Activated CD8-positive, alpha-beta T cell treated with anti-CD3 and anti-CD28 coated beads, Interleukin-2, amount 10 ng/mL, durations not matched to agents 7 days and 5 days (primary cell): ENCODE measurements at places on chromosomes 1 and 21.
A peak's percentile ranks its signal among the peaks of the same experiment; 100 is the strongest.

- DNase-seq, result no peak
Observed at GRCh38 chr21:45056296-45056904, 18.0 kb upstream of the ADARB1 start.

DNA sequence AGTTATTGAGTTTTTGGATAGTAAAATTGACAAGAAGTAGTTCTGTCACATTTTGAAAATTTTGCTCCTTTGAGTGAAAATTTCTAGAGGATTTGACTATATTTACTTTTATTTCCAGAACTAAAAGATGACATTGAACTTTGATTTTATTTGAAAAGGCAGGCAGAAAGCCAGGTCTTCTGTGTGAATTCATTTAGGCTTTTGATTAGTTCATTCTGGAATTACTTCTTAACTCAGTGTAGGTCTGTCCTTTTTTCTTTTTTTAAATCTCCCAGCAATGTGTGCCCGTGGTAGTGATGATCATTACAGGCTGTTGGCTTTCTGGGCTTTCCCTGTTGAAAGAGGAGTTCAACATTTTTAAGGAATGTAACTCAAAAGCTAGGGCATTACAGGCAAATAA is 53.8 kb downstream of the MACO1 start:
- no peak for DNase-seq

DNA sequence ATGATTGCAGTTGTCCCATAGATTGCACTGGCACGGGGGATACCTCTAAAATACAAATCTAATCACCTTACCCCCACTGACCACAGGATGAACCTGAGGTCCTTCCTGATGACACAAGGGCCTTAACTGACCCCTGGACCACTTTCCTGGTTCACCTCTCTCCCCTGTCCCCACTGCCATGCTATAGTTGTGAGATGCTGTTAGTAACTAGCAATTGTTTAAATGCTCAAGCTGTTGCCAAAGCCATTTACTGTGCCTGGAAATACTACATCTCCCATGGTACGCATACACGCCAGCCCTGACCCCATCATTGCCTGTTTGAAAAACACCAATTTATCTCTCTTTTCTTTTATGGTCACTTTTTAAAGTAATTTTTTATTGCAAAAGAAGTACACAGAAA is 29.1 kb upstream of the RGS8 start:
- DNase-seq, result no peak

DNA sequence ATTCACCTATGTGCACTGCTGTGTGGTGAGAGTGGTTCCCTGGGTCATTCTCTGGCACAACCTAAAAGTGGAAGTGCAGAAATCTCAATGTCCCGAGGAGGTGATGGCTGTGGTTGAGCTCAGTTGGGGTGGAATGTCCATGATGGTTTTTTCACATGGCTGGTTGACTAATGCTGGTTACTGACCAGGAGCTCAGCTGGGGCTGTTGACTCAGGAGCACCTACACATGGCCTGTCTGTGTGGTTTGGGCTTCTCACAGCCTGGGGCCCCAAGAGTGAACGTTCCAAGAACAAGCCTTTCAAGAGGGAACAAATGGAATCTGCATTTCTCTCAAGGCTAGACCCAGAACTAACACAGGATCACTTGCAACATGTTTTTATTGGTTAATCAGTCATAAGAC is 6.4 kb upstream of the KANK4 start:
- no peak for DNase-seq

DNA sequence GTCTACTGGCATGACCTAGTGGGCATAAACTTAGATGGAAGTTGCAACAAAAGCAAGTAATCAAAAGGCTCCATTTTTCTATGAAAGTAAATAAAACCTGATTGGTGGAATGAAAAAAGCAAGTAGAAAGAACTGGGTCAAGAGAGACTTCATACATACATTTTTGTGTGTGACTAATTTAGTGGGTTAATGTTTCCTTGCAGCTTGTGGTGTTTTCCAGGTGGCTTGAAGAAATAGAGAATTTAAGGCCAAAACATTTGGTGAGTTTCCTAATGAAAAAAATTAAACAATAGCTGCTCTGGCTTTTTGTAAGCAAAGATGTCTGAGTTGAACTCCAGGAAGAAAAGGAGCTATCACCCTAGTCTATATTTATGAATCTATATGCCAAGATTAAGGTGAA is 71.0 kb downstream of the ZC3H11B start:
- DNase-seq, result no peak

GRCh38 chr1:9289090-9289534 is 3.6 kb upstream of the SPSB1 start:
- DNase-seq, result peak; percentile 88

GRCh38 chr1:5684791-5685190 is 307.4 kb downstream of the NPHP4 start:
- no peak for DNase-seq

DNA sequence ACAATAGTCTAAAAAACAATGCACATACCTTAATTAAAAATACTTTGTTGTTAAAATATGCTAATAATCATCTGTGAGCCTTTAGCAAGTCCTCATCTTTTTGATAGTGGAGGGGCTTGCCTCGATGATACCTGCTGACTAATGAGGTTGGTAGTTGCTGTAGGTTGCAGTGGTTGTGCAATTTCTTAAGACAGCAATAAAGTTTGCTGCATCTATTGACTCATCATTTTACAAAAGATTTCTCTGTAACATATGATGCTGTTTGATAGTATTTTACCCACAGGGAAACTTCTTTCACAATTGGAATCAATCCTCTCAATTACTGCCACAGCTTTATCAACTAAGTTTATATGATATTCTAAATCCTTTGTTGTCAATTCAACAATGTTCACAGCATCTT is 7.6 kb downstream of the C1orf87 start:
- no peak for DNase-seq

DNA sequence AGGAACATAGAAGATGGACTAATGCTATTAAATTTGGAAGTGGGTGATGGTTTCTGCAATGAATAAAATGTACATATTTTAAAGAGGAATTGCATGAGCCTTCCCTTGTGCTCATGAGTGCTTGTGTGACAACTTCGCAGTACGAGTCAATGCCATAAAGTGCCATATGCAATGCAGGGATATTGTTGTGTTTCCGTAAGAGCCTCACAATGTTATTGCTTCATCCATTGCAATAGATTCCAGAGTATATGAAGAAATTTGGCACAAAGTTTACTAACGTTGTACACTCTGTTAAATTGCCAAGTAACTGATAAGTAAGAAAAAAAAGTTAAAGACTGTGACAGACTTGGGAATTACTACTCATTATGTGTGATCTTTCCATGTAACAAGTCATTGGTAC is 22.3 kb downstream of the BTG3 start:
- no peak for DNase-seq

- DNase-seq, result no peak
Observed at GRCh38 chr1:213131851-213132655, 81.0 kb downstream of the RPS6KC1 start.

DNA sequence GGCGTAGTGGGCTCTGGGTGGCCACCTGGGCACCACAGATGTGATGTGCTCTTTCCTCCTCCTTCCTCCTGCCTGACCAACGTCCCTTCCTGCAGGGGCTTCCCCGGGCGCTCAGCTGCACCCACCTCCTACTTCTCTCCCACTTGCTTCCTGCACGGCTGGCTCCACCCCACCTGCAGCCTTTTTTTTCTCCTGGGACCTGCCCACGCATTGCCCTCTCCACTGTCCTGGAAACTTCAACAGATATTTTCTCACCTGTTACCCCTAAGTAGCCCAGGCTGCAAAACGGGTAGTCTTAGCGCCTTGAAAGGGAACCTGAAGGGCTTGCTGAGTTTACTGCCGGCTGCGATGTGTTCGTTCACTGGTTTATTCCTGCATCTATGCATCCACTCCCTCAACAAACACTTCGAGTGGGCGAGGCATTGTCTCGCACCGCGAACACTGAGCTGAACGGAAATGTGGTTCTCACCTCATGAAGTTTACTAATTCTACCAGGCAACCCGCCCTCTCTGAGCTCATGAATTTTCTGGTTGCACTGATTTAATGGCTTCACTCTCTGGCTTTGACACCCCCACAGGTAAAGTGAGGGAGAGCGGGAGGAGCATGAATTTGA is 23.6 kb downstream of the ZBTB18 start:
- DNase-seq, result peak; percentile 71

GRCh38 chr1:226414098-226414698 is 6.3 kb upstream of the PARP1 start:
- DNase-seq, result no peak

DNA sequence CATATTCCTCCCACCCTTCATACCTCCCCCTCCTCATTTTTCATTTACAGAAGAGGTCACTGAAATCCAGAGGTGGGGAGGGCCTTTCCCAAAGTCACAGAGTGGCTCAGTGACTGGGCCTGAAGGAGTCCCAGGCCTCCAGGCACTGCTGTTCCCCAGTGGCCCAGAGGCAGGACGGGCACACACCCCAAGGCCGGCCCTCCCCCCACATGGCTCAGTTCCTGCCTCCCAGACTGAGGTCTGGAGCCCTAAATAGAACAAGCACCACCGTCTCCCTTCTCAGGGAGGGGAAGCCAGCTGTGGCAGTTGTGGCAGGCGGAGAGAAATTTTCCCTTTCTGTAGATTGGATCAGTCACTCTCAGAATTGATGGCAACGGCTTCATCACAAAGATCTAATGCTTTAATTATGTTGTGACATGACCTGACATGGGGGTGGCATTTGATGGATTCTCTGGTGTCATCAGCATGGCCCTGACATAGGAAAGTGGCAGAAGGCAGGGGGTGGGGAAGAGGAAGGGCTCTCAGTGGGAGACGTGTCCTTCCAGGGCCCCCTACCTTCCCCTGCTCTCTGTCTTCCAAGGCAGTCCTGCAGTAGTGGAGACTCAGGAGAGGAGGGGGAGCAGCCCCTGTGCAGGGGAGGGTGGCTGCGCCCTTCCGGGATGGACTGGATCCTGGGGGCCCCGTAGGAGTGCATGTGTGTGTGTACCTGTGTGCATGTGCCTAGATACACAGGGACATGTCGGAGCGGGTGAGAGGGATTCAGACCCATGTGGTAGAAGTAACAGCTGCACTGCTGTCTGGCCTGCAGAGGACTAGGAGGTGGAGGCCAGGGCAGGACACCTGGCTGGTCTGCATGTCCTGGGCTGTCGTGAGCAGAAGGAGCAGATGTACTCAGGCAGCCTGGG is 41.2 kb upstream of the FOXO6 start:
- no peak for DNase-seq

DNA sequence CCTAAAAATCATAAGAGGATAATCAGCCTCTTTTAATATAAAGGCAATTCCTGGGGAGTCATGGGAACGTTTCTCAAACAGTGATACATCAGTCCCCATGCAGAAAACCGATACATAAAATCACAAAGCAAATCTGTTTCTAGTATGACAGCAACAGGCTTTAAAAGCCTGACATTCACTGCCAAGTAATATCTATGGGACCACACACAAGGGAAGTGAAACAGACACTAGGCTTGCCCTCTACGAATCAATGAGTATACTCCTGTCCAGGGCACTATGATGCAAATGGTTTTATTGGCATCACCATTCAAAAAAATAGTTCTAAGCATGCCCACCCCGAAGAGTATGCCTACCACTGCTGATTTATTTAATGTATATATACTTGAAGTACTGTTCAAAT is 54.4 kb downstream of the TIAM1 start:
- no peak for DNase-seq

DNA sequence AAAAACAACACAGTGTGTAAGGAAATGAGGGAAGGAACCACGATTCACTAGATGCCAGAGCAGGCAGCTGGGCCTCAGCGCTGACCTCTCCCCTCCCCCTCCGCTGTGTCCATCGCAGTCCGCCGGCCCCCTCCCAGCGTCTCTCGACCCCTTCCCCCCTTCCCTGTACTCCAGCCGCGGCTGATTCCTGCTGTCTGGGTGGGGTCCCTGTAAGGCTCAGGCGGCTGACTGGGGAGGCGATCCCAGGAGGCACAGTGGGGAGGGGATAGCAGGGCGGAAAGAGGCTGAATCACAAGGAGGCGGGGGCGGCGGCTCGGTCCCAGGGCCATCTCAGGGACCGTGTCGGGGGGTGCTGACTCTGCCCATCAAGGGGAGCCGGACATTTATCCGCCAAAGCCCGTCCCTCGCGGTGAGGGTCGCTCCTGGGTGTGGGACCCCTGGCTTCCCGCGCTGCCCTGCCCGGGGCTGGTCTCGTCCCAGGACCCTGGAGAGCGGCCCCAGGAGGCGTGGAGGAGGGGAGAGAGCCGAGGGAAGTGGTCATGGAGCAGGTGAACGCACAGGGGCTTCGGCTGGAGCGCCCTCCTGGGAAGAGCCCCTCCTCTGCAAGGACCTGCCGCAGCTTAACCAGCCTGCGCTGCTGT is 241.9 kb downstream of the PTPRU start:
- DNase-seq, result no peak

DNA sequence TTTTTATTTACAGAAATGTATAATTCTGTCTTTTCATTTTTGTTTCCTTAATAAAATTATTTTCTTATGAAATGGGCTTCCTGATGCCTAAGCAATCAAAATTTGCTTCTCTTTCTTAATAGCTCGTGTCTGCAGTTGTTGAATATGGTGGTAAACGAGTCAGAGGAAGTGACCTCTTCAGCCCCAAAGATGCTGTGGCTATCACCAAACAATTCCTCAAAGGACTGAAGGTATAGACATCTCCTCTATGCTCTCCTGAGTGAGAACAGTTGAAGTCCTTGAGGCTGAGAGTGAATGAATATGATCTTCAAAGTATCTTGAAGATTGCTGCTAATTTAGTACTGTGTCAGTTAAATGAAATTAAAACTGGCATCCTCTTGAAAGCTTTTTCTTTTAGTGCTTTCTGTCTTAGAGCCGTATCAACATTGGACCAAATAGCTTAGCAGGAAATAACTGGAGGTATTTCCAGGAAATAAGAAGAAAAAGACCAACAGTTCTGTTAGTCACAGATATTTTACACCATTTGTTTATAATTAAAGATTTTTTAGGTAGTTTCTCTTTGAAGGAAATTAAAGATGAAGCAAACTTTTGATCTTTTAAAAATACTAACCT is 24.7 kb downstream of the VPS45 start:
- peak; percentile 42 for DNase-seq

- DNase-seq, result no peak
Observed at GRCh38 chr1:20150969-20151368, 11.8 kb downstream of the PLA2G2F start.

DNA sequence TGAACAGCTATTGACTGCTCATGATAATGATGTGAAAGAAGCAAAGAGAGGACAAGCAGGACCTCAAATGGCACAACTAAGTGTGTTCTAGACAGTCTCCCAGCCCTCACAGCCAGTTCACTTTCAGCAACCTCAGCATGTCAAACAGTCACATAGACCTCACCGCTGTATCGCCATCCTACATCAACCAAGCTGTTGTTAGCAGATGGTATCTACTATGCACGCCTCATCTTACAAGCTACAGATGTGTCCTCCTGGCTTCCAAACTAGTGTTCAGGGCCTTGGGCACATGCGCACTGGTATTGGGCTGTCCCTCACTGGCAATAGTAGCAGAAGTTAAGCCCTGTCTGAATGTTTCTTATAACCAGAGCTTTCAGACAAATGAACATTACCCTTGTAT is 28.4 kb downstream of the EVI5 start:
- DNase-seq, result no peak
